ENCODE measurements at places on chromosomes 1 and 21.

DNA sequence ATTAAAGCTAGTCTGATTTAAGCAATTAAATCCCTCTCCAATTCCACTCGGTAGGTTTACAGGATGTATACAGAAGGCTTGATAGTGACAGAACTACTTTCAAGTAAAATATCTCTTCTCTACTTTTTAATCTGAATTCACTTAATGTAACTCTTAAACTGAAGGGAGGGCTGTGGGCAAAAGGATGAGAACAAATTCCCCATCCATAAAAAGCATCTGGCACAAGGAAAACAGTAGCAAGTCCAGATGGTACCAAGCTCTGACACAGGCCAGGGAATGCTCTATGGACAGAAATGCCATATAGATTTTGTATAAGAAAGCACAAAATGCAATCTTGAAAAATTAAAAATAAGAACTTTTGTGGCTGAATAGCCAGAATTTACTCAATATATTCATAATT, 53.1 kb upstream of the USH2A start:
- no peak overlapping the region for H3K4me3 ChIP-seq
- no peak overlapping the region for H3K27ac ChIP-seq
- H3K27me3 ChIP-seq: no peaks in the 10 kb centered on the region

DNA sequence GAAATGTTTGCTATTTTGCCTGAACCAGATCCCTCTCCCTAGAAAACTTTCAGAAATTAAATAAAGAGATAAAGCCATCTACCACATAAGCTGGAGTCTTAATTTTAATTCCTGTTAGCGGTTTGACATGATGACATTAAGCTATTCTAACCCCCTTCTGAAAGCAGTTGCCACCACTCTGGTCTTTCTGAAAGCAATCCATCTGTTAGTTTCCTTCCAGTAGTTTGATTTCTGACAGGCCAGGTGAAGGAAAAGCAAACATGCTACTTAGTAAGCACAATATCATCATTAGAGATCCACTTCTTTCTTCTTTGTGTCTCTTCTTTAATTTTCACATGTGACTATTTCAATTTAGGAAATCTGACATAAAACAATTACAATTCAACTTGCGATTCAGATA, 39.9 kb downstream of the RGL1 start:
- DNase-seq: no peak
- H3K27ac ChIP-seq: no peak overlapping the region
- no peak overlapping the region for H3K4me3 ChIP-seq
- H3K36me3 ChIP-seq: no peaks in the 10 kb centered on the region

DNA sequence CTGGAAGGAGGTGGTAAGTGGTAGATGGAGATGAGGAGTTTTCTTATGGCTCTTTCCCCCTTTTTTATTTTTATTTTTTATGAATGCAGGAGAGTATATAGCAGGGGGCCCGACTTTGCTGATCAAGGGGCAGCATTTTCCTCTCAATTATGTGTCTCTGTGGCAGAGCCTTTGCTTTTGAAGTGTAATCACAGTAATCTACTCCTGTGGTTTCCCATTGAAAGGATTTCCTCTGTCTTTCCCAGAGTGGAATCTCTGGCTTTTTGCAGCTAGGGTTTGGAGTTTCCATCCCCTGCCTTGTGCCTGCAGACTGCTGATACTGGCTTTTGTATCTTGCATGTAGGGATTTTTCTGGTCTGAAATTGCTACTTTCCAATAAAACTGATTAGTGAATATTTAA, 29.1 kb downstream of the ARID1A start:
- H3K36me3 ChIP-seq: peaks cover 4% of the 10 kb centered on the region
- H3K27me3 ChIP-seq: no peaks in the 10 kb centered on the region
- peaks cover 42% of the 10 kb centered on the region for H3K4me1 ChIP-seq
- peak overlapping the region; percentile 42 for H3K4me3 ChIP-seq

- H3K27me3 ChIP-seq: no peaks in the 10 kb centered on the region
- no peak overlapping the region for H3K27ac ChIP-seq
- H3K4me1 ChIP-seq: no peaks in the 10 kb centered on the region
These were observed 16.4 kb downstream of the PLEKHM2 start for GRCh38 chr1:15700508-15700907.

DNA sequence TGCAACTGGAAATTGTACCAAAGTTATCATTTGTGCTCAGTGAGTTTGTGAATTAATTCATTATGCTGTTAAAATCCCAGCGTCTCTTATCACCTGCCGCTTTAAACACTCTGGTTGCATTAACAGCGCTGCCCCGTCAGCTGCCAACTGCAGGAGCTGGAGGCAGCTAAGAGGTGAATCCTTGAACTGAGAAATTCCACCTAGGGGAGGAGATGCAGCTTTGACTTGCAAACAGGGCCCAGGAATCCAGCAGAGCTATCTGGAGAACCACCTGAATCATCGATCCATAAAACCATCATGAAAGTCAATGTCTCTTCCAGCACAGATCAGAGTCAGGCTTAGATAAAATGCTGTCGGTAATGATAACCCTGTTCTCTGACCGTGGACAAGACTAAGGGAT, 140.7 kb upstream of the PTBP2 start:
- peaks cover 12% of the 10 kb centered on the region for H3K4me1 ChIP-seq
- no peak overlapping the region for H3K4me3 ChIP-seq
- H3K27ac ChIP-seq: no peak overlapping the region
- H3K27me3 ChIP-seq: no peaks in the 10 kb centered on the region
- peak; percentile 44 for DNase-seq

DNA sequence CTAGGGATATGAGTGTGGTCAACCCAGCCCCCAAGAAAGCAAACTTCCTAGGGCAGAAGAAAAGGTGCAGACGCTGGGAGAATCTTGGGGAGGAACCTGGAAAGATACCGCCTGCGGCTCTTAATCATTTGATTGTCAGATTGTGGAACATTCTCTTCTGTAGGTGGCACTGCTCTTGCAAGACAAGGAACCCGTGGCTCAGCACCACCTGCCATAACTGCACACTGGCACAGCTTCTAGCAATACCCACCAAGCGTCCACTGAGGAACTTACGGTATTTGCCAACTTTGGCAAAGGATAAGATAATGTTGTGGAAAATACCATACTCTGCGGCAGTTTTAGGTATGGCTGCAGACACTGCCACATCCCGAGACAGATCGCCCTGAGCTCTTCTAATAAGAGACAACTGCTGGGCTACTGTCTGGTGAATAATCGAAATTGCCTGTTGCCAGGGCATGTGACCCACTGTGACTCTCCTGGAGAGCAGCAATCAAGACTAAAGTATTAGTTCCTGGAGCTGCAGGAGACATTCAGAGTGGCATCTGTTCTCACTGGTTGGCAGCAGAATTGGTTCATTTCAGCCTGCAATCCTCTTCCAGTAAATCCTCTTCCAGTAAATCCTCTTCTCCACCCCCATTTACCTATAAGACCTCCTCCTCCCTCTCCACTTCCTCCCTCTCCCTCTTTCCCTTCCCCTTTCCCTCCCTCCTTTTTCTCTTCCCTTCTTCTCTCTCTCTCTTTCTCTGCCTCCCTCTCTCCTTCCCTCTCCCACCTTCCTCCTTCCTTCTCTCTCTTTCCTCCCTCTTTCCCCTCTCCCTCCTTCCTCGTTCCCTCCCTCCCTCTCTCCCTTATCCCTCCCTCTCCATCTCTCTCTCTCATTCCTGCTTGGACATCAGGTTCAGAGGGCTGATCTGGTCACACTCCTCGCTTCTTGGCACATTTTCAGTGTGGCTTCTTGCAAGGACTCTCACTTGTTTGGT, 49.7 kb upstream of the B3GALT5 start:
- H3K36me3 ChIP-seq: no peaks in the 10 kb centered on the region
- H3K27ac ChIP-seq: no peak overlapping the region
- H3K27me3 ChIP-seq: no peaks in the 10 kb centered on the region
- H3K4me3 ChIP-seq: no peak overlapping the region

DNA sequence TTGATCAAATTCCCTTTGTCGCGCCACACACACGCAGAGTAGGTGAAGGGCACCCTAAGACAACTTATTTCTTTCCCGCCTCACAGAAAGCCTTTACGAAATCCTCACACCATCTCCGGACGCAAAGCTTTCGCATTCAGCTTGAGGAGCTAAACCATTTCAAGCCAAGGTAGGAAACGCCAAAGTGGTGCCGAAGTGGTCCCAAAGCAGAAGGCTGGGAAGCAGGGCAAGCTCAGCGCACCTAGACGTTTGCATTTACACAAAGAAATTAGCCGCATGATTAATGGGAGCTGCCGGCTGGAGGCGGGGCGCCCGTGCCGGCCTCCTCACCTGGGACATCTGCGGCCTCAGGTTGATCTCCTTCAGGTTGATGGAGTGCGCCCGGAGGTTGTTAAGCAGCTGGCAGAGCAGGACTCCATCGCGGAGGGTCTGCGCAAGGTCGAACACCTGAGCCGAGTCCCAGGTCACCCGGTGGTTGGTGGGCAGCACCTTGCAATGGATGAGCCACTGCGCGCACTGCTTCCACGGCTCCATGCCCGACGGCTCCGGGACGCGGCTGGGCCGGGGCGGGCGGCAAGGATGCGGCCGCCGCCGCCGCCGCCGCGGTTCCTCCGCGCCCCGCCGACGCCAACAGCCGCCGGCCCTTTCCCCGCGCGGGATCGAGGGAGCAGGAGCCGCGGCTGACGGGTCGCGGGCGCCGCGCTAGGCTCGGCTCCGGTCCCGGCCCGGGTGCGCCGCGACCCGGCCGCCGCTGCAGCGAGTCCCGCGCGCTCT, 457 bp downstream of the VAV3 start:
- H3K36me3 ChIP-seq: no peaks in the 10 kb centered on the region
- H3K4me1 ChIP-seq: peaks cover 6% of the 10 kb centered on the region

Measured in H1 (cell line).